Upper lobe of right lung (tissue), 1 donor: ENCODE measurements at places on chromosomes 1 and 21.

DNA sequence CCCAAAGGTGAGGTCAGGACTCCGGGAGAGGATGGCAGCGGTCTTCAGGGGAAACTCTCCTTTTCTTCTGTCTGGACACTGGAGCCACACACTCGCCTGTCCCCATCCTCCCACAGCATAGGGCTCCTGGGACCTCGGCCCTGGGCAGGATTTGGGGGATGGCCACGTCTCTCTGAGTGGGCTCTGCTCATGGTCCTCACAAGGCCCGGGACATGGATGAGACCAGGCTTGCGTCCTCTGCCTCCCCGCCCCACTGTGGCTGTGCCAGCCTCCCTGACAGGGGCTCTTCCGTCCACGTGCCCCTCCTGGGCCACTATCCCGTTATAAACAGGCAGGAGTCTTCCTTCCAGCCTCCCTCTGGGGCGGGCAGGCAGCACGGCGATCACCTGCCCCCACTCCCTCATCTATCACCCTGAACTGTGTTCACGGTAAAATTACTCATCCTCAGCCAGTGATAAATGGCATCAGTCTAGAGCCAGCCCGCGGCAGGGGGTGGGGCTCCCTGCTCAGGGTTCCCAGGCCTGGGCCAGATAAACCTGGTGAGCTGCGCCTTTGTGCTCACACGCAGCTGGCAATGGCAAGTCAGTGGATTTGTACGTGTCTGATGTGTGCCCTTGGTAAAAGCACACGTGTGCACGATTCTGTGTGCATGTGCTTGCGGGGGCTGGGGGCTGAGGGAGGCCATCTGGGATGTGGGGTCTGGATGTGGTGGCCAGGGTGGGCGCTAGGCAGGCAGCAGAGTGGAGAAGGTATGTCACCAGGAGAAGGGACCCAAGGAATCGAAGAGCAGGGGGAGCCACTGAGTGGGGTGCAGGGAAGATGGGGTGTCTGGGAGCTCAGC lies 12.6 kb upstream of the SAMD11 start:
- DNase-seq, result peak; percentile 55

DNA sequence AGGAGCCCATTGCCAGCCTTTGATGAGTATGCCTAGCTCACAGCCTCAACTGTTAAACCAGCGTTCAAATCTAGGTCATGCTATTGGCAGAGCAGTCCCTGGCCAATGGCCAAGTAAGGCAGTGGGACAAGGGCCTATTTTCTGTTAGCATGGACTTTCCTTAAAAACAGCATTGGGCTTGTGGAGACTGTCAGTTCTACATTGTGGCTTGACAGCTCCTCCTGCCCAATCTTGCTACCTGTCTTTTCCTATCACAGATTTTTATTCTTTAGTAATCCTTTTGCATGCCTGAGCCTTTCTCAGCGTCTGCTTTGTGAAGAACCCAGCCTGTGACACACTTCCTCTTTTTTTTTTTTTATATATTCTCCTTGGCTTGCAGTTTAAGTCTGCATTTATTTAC lies 56.4 kb downstream of the DIP2A start:
- DNase-seq, result no peak

GRCh38 chr1:115041654-115042053 lies 12.0 kb downstream of the TSHB start:
- DNase-seq, result no peak

- no peak for DNase-seq
Measured at GRCh38 chr1:186228749-186229148, 146.3 kb downstream of the TPR start.

DNA sequence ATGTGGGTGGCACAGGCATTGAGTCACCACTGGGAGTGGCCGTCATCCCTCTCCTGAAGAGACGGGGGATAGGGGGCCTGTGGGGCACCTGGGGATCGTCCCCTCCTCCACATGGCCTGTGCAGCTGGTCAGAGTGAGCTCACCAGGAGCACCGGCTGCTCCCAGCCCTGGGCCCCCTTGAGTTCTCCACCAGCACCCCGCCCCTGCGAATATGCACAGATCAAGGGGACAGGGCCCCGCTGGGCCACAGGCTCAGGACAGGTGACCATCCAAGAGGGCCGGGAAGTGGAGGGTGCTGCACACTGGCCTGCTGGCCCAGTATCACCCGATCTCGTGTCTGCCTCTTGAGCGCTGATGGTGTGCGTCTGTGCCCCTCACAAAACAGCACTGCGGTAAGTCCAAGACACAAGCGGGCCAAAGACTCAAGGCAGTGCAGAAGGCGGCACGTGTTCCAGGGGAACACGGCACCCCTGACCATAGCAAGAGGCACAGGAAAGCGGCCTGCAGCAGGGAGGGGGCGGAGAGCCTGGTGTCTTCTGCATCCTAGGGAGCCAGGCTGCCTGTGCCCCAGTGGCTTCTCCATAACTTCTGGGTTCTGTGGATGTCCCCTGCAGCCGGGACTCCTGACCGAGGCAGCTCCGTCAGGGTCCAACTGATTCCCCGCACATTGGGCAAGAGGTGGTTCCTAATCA lies 18.1 kb upstream of the TSPEAR start:
- DNase-seq, result peak; percentile 57

DNA sequence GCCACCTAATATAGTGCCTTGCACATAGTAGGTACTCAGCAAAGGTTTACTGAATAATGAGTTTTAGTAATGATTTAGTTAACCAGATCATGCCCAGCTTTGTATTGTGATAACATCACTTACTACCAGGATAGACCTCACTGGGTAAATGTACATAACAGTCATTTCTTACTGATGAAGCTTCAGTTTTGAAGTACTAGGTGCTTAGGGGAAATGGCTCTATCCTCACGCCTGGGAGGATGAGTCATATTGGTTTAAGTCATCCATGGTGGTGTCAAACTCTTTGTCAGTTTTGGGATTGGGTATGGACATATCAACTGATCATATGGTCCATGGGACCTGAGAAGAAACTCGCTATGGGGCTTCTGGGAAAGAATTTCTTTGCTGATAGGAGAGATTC lies 90.6 kb upstream of the USP24 start:
- DNase-seq, result no peak

DNA sequence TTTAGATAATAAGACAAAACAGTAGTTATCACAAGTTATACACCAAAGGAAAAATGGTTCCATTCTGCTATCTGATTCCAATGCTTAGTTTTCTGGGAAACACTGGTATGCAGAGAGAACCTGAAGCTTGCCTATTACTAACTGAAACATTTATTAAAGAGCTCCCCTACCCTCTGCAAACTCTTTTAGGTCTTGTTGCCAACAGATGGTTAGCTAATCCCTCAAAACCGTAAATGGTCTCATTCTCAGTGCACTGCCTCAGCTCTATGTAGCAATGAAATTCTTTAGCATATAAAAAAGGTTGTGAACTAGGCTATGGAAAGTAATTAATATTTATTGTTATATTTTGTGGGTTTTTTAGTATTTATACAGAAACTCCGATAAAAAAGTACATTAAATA lies 20.4 kb downstream of the C21orf91 start:
- no peak for DNase-seq

- no peak for DNase-seq
Measured at GRCh38 chr1:159800177-159800930, 1.8 kb upstream of the FCRL6 start.

DNA sequence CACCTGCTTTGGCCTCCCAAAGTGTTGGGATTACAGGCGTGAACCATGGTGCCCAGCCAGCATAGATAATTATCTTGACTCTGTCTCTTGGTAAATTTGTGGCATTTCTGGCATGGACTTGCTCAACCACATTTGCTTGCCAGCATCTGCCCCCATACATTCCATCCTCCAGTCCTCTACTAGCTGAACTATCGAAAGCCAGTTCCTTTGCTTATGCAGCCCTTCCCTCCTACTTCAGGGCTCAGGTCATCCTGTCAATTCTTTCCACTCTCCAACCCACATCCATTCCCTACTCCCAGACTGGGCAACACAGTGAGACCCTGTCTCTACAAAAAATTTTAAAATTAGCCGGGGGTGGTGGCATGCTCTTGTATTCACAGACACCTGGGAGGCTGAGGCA lies 13.0 kb upstream of the UQCRHL start:
- no peak for DNase-seq

- no peak for DNase-seq
Measured at GRCh38 chr1:31725134-31725533, 21.3 kb upstream of the COL16A1 start.

GRCh38 chr1:115277276-115277675 lies 60.8 kb downstream of the NGF start:
- DNase-seq, result no peak

DNA sequence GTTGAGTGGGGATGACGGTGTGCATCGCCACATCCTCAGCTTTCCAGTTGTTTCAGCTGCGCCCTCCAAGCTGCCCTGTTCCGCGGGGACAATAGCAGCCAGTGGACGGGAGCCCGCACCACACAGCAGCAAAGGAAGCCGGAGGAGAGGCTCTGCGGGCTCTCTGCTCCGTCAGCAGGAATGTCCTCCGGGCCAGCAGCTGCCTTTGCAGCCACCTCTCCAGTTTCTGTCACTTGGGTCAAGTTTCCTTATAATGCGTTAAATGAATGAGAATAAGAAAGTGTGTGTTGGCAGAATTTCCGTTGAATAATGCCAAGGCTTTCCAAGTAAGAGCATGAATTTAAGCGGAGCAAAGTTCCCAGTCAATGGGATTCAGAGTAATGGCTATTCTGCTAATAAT lies 263.3 kb downstream of the KIF26B start:
- DNase-seq, result no peak

- DNase-seq, result no peak
Measured at GRCh38 chr1:53141487-53142055, 867 bp downstream of the SLC1A7 start.

DNA sequence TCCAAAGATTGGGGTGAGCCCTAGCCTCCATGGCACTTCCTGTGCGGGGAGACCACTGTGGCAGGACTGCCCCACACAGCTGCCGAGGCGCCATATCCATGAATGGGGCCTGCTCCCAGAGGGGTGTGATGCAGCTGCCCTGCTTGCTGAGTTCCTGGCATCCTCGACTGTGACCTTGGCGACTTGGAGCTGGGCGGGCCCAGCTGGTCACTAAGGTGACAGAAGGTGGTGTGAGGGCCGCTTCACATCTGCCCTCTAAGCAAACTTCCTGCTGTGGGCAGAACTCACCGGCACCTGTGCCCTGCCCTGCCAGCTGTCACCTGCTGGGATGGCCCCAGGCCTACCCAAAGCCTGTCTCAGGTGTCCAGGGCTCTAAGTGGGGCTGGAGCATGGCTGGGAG lies 9.0 kb downstream of the TMEM61 start:
- DNase-seq, result no peak

DNA sequence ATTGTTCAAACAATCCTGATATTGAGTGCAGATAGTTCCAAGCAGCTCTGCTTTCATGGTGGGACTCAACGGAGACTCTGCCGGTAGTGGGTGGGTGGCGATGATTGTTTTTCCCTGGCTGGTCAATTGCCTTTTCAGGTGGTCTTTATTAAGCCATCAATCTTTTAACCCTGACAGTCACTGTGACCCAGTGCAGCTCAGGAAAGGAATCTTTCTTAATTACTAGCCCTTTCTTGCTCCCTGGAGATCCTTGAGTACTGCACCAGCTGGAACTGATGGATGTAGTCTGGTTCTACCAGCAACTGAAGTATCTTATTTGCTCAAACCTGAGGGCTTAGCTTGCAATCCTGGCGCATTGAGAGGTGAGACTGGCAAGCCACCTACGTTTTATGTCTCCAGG lies 196.4 kb downstream of the PLPP3 start:
- DNase-seq, result no peak

DNA sequence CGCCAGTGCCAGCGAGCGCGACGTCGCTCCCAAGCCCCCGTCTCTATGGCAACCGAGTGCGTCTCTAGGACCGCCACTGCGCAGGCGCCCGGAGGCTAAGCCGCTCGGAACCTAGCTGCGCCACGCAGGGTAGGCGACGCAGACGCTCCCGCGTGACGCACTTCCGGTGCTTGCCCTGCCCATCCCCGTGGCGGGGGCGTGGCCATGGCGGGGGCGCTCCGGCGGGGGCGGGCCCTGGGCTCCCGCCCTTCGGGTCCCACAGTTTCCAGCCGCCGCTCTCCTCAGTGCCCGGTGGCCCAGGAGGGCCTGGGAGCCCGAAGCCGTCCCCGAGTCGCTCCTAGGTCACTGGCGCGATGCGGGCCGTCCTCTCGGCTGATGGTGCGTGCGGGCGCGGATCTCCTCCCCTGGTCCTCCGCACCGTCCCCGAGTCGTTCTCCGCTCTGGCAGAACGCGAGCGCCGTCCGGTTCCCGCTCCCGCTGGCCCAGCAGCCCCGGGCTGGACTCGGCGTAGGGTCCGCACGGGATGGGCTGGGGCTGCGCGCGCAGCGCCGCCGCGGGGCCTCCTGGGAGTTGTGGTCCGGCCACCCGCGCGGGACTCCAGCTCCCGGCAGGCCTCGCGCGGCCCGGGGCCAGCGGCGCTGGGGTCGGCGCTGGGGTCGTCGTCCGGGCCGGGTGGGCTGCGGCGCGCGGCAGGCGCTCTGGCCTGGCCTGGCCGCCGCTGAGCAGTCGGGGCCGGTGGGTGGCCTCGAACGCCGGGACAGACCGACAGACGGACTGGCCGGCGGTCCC lies at the start of gene MIB2:
TSS of gene MIB2 (plus strand) at position 245 of the 789 bp plus-strand sequence. CDS start 7,953 bp downstream, outside the sequence.
- peak; percentile 99 for DNase-seq

GRCh38 chr1:26814377-26814776 lies 12.1 kb upstream of the ZDHHC18 start:
- DNase-seq, result no peak

- DNase-seq, result no peak
Measured at GRCh38 chr1:60825593-60825992, 256.8 kb upstream of the NFIA start.

- DNase-seq, result no peak
Measured at GRCh38 chr1:33161061-33161681, 20.7 kb downstream of the TRIM62 start.

GRCh38 chr1:55781944-55782482 lies 566.8 kb upstream of the USP24 start:
- no peak for DNase-seq

GRCh38 chr1:151729157-151729965 lies 8.0 kb downstream of the RIIAD1 start:
- no peak for DNase-seq

DNA sequence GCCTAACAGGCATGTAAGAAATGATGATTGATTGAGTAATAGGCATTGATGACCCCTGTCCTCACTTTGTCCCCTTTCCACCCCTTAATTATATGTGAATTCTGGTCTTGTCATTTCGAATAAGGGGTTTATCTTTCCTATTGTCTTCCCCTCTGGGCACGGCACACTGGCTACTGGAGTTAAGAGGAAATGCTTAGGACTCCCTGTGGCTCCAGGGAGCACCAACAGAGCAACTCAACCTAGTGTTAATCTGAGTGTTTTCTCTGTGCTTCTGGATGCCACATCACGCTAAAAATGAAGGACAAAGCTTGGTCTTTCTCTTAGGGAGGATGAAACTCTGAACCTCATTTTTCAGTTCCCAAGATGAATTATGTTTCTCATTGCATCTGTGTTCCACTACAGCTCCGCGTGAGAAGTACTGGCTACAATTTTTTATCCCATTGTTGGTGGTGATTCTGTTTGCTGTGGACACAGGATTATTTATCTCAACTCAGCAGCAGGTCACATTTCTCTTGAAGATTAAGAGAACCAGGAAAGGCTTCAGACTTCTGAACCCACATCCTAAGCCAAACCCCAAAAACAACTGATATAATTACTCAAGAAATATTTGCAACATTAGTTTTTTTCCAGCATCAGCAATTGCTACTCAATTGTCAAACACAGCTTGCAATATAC lies 5.3 kb downstream of the FCER1A start:
- no peak for DNase-seq

GRCh38 chr1:94792473-94793295 lies 27.5 kb upstream of the SLC44A3 start:
- DNase-seq, result no peak

GRCh38 chr1:200625381-200625824 lies 4.9 kb upstream of the KIF14 start:
- no peak for DNase-seq

GRCh38 chr1:23979387-23979880 lies 693 bp downstream of the SRSF10 start:
- DNase-seq, result no peak
